ENCODE measurements at places on chromosomes 5 and 9. TPM values are rescaled to one million over a fixed set of nuclear protein-coding genes. Genes with fewer than 3 reads are reported as not detected.

SLC25A2 gene
- not detected for polyA plus RNA-seq

PTPA gene
- 59.9 TPM for polyA plus RNA-seq

REEP2 gene
- polyA plus RNA-seq: 8.6 TPM

GRCh38 chr9:6905850-6906375, 148.1 kb downstream of the KDM4C start:
- no peak for DNase-seq

All from GM23248 (cell line).